Stimulated activated CD4-positive, alpha-beta T cell treated with anti-CD3 and anti-CD28 coated beads, Interleukin-12 subunit alpha, Interleukin-12 subunit beta, amount 100 ng/mL, for 48 hours (primary cell): ENCODE measurements at places on chromosomes 11 and 22.

- DNase-seq: no peak
Measured at GRCh38 chr11:47750725-47751124, 16.4 kb downstream of the FNBP4 start.

- DNase-seq: no peak
Measured at GRCh38 chr11:92198268-92198667, 26.4 kb upstream of the FAT3 start.

GRCh38 chr11:85939099-85940015 is 84.2 kb downstream of the CCDC83 start:
- DNase-seq: no peak

- no peak for DNase-seq
Measured at GRCh38 chr11:122100756-122101080, 15.3 kb downstream of the BLID start.

GRCh38 chr22:19648419-19648929 is 65.8 kb upstream of the SEPTIN5 start:
- DNase-seq: no peak

DNA sequence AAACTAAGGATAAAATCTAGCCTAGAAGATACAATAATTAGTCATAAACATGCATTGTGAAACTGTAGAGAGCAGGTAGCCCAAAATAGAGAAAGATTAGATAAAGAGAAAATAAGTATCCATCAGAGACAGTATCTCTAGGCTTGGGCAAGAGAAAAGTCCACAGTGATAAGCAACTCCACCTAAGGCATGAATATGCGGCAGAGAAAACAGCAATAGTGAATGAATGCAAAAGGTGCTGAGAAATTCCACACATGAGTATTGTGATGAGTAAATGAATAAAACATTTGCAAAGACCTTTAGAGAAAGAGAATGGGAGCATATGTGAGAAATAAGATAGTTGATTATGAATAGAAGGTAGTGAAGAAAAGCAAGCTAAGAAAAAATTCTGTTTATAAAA is 8.7 kb downstream of the MS4A2 start:
- DNase-seq: no peak

GRCh38 chr22:29973269-29973668 is 90.3 kb downstream of the MTMR3 start:
- no peak for DNase-seq

GRCh38 chr11:65260756-65261590 is 789 bp upstream of the POLA2 start:
- DNase-seq: no peak

DNA sequence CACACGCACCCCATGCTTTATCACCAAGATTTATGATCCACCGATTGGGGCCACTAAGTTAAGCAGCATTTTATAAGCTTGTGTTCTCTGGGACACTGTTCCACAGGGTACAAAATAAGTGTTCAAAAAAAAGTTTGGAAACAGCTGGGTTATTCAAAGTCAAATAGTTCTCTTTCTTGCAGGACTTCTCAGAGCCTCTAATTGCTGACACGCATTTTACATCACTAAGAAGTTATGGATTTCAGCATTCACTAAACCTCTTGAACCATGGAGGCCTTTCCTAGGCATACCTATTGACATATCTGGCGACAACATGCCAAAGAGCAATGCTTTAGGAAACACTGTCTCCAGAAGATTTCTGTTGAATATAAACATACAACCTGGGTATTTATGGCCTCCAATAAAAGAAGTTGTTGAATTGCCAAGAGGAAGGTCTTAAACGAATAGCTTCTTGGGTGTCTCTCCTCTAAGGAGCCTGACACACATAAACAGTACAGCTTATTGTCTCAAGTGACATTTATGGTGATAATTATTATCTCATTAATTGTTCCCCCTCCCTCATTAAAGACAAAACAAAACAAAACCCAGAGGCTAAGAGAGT is 147.1 kb upstream of the ARHGAP20 start:
- no peak for DNase-seq

DNA sequence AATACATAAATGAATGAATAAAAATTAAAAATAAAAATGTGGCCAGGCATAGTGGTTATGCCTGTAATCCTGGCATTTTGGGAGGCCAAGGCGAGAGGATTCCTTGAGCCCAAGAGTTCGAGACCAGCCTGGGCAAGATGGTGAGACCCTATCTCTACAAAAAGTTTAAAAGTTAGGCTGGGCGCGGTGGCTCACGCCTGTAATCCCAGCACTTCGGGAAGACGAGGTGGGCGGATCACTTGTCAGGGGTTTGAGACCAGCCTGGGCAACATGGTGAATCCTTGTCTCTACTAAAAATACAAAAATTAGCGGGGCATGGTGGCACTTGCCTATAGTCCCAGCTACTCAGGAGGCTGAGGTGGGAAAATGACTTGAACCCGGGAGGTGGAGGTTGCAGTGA is 9.7 kb upstream of the BEST1 start:
- DNase-seq: no peak

- no peak for DNase-seq
Measured at GRCh38 chr11:130101661-130102060, 32.0 kb downstream of the APLP2 start.

GRCh38 chr11:112504056-112504455 is 243.4 kb upstream of the PLET1 start:
- DNase-seq: no peak

DNA sequence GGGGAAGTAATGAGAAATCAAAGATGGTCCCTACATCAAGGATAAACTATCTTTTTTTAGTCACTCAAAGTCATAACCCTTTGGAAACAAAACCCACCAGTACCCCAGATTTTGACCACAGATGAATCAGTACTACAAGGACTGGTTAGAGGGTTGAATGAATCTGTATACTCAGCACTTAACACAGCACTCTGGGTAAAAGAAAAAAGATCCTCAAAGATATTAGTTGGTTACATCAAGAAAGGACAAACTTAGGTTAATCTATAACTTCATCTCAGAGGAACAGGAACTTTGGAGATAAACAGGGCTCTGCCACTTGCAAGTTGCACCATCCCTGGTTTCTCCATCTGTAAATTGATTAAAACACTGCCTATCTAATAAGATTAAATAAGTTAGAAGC is 18.8 kb downstream of the SC5D start:
- no peak for DNase-seq

DNA sequence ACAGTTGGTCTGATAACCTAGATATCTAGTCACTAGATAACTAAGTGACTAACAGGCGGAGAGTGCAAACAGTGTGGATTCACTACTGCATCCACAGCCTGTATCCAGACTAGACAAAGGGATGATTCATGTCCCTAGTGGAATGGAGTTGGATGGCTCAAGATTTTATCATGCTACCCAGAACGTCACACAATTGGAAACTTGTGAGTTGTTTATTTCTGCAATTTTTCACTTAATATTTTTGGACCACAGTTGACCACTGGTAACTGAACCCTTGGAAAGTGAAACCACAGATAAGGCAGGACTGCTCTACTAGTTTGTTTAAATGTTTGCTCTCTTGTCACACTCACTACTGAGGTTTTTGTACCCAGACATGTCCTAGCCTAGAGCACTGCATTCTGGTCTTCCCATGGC is 76.0 kb downstream of the UBASH3B start:
- DNase-seq: no peak

DNA sequence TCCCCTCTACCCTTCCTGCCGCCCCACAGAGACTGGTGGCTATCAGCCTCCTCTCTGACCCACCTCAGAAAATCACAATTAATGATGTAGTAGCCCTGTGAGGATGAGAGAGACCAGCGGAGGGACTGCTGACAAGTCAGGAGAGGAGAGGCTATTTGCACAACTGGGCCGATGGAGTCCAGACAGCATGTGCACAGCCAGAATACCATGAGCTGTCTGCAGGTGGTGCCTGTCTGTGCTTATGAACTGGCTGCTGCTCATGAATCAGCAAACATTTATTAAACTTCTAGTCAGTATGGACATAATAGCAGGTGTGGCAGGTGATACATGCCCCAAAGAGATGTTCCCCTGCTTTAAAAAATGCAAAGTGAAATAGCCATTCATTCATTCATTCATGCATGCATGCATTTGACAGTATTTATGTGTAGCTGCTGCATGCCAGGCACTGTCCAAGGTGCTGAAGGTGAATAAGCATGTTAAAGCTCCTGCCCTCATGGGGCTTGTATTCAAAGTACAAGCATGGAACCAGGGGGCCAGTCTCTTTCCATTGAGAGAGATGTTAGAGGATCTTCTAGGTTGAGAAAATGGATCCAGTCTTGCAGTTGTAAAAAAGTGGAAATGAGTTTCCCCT is 141.3 kb downstream of the GRIK4 start:
- no peak for DNase-seq

DNA sequence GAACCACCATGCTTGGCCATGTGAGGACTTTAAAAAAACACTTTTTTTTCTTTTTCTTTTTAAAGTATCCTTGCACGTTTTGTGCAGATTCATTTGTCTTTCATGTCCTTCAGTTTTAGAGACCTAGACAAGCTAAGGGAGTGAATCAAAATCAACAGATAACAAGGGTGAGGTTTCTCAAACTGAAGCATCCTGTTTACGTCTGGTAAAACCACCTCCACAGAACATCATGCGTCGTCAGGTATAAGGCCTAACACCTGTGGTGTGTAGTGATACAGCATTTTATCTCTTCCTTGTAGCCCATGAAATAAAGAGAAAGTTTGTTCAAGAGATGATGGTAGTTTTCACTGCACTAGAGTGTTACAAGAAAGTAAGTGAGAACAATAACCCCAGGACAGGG is 26.3 kb upstream of the CSF2RB start:
- DNase-seq: no peak

DNA sequence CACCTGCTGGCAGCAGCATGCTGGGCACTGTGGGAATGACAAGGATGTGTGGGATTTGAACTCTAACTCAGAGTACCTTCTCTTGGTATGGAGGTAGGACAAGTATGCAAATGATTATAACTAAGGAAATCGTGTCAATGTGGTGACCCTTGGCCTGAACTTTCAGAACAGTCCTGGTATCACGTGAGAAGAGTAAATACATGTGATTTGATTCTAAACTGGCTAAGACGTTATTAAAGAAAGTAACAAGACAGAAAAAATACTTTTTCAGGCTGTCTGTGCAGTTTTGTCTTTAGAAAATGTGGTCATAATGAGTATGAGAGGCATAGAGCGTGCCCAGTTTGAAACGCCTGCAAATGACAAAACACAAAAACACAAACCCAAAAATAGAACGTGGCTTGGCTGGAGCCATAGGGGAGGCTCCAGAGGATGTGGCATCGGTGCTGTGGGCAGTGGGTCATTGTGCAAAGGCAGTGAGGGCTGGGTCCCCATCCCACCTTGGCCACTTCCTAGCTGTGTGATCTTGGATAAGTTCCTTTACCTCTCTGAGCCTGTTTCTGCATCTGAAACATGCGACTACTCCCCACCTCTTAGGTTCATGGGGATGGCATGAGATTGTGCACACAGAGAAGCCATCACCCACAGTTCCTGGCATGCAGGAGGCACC is 18.4 kb upstream of the IL2RB start:
- DNase-seq: no peak

DNA sequence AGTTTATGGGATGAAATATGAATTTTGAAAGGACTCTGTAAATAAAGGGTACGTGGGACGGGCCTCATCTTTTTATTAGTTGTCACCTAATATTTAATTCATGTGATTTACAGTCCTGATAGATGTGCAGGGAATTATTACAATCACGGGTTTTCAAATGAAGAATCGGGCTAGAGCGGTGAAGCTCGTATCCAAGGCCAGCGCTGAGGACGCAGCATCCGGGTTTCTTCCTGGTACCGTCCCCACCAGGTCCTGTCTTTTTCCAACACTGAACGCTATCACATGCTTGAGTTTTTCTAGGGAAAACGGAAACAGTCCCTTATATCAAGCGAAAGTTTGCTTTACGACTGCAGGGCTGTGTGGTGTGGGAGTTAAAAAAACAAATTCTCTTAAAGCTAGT is 787 bp downstream of the SMDT1 start:
- no peak for DNase-seq

DNA sequence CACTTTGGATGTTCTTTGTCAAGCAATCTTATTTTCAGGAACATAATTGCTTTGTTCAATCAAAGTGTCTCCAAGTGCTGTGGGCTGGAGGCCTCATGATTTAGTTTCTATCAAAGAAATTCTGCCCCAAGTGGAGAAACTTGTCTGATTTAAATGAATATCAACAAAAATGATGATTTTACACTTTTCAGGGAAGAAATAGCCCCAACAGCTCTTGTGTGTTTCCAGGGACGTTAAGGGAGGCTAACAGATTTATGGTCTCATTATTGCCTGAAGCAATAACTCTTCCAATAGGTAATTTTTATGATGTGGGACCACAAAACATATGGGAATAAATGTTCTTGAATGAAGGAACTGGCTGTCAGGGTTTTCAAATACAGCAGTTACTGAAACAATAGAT is 699.1 kb downstream of the FAM181B start:
- no peak for DNase-seq

- no peak for DNase-seq
Measured at GRCh38 chr22:50144005-50144614, 26.4 kb upstream of the PANX2 start.

DNA sequence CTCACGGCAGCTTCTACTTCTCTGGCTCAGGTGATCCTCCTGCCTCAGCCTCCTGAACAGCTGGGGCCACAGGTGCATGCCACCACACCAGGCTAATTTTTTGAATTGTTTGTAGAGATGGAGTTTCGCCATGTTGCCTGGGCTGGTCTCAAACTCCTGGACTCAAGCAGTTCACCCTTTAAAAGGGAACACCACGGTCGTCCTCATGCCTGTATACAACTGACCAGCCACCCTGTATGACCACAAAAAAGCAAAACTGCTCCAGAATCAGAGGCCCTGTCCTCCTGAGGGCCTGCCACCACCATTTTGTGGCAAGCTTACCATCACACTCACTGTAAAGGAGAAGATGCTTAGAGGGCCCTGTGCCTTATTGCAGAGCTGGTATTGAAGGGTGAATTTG is 2.2 kb downstream of the GLB1L3 start:
- no peak for DNase-seq
